ENCODE measurements at places on chromosomes 2 and 18. TPM values are rescaled to one million over a fixed set of nuclear protein-coding genes. Genes with fewer than 3 reads are reported as not detected.

CPS1 gene
- 8.2 TPM for total RNA-seq

- no peak for DNase-seq
Observed at GRCh38 chr2:109247340-109247739, 118.3 kb downstream of the SH3RF3 start.

DNA sequence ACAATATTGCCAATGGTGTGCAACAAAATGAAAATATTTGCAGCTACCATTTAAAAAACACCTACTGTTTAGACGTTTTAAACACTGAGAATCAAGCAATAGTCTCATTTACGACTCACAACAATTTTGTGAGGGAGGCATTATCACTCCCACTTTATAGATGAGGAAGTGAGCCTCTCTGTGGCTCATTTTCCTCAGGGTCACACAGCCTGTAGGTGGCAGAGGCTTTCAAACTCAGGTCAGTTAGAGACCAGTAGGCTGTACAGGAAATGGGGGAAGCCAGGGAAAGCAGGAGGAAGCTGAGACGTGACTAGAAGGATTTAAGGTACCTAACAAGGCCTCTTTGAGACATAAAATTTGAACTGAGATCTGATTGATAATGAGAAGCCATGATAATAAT lies 95.0 kb upstream of the ZNF521 start:
- DNase-seq: no peak

GRCh38 chr18:76486574-76486973 lies 8.5 kb downstream of the ZNF516 start:
- no peak for DNase-seq

ARHGEF4 gene
- 50.7 TPM for total RNA-seq

LHCGR gene
- total RNA-seq: 10.5 TPM

DNA sequence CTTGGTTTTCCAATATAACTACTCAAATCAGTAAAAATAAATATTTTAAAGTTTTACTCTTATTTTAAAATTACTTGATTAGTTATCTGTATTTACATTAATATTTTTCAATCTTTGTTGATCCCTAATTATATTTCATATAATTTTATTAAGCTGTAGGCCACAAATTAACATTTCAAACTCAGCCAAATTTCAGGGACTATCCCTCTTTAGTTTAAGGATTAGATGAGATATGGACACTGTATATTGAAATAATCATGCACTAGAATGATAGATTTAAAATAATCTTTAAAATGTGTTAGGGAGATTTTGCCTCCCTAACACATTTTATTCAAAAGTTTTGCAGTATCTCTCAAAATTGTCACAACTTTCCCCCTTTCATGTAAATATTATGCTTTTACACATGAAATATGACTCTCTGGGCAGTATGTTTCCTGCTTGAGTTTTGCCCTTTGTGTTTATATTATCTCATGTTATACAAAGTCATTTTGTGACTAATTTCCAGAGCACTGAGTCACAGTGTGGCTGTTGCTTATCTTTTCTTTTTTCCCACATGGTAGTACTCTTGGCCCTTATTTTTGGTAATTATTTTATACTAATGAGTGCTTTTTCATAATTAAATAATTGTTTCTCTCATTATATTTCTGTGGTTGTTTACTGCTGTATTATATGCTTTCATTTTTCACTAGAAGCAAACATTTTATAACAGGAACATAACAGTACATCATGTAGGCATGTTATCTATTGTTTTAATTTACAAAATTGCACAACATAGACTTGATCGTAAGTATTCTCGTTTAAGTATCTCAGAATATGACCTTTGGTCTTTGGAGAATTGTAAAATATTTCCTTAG lies 1.2 kb downstream of the TFPI start:
- no peak for DNase-seq

HOXD8 gene
- 19.5 TPM for total RNA-seq

- no peak for DNase-seq
Observed at GRCh38 chr18:44678725-44679055, 2.0 kb upstream of the SETBP1 start.

PCARE gene
- total RNA-seq: 0.22 TPM

VWC2L gene
- total RNA-seq: not detected

DNA sequence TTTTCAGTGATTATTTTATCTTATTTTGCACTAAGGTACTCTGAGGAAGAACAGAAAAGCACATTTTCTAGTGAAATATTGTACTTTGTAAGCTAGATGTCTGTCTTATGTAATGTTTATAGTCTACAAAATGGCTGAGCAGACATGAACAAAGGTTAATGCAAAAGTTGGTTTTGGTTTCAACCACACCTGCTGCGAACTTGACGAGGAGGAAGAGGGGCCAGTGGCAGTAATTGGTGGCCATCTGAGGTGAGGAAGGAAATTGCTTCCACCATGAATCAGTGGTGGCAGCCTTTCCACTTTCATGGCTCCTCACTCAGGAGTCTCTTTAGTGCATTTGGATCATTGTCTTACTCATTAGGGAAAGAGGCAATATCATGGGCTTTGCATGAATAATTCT lies 894.2 kb downstream of the CNTNAP5 start:
- DNase-seq: no peak

DNA sequence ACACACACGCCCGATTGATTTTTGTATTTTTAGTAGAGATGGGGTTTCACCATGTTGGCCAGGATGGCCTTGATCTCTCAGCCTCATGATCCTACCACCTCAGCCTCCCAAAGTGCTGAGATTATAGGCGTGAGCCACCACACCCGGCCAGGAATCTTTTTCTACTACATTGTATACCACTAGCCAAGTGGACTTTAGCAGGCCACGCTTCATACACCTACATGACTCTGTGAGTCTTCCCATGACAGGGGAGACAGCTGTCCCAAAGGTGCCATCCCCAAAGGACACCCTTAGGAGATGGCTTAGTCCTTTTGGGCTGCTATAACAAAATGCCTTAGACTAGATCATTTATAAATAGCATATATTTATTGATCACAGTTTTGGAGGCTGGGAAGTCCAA lies 32.8 kb downstream of the ERMN start:
- no peak for DNase-seq

GRCh38 chr18:24342347-24342746 lies 55.3 kb downstream of the OSBPL1A start:
- no peak for DNase-seq

- no peak for DNase-seq
Observed at GRCh38 chr2:45001869-45002385, 7.3 kb downstream of the SIX2 start.

GRCh38 chr2:157363612-157364101 lies 38.0 kb upstream of the ERMN start:
- DNase-seq: no peak

DNA sequence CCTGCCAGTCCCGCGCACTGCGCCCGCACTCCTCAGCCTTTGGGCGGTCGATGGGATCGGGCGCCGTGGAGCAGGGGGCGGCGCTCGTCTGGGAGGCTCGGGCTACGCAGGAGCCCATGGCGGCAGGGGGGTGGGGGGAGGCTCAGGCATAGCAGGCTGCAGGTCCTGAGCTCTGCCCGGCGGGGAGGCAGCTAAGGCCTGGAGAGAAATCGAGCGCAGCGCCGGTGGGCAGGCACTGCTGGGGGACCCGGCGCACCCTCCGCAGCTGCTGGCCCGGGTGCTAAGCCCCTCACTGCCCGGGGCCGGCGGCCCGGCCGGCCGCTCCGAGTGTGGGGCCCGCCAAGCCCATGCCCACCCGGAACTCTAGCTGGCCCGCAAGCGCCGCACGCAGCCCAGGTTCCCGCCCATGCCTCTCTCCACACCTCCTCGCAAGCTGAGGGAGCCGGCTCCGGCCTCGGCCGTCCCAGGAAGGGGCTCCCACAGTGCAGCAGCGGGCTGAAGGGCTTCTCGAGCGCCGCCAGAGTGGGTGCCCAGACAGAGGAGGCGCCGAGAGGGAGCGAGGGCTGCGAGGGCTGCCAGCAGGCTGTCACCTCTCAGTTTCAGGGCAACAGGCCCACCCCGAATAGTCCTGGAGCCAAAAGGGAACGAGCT lies 74.1 kb downstream of the PSMG2 start:
- DNase-seq: no peak

RFX8 gene
- total RNA-seq: 1.4 TPM

RNF152 gene
- 12.3 TPM for total RNA-seq

DNA sequence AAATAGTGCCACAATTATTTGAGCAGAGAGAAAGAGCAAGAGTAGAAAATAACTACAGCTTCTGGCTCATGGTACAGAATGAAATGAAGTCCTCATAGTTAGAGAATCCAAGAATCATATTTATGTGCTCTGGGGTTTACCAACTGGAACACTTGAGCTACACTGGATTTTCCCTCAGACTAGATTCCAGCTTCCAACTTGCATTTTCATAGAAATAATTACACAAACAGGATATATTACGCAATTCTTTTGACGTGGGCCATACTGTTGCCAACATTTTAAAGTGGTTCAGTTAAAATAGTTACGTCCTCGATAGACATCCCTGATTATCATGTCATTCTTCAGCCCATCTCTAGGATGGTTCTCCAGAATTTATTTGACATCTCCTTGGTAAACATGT lies 129.2 kb downstream of the ETAA1 start:
- DNase-seq: no peak

DNA sequence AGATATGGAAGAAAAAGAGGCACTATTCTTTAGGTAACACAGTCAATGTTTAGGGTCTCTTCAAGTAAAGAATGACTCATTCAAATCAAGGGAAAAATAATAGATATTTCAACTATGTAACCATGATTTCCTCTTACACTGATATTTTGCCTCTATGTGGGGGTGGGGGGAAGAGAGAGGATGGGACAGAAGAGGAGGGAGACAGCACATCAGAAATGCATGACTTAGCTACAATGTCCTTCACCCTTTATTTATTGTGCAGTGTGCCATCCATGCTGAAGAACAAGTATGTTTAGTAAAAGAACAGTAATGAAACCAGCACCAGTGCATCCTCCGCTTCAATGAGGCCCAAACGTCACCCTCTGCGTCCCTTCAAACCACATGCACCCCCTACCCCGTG lies 204.8 kb downstream of the HDAC4 start:
- no peak for DNase-seq

GRCh38 chr2:186675380-186675779 lies 18.5 kb upstream of the FAM171B start:
- DNase-seq: no peak

- no peak for DNase-seq
Observed at GRCh38 chr2:40851661-40852060, 399.8 kb upstream of the SLC8A1 start.

DNA sequence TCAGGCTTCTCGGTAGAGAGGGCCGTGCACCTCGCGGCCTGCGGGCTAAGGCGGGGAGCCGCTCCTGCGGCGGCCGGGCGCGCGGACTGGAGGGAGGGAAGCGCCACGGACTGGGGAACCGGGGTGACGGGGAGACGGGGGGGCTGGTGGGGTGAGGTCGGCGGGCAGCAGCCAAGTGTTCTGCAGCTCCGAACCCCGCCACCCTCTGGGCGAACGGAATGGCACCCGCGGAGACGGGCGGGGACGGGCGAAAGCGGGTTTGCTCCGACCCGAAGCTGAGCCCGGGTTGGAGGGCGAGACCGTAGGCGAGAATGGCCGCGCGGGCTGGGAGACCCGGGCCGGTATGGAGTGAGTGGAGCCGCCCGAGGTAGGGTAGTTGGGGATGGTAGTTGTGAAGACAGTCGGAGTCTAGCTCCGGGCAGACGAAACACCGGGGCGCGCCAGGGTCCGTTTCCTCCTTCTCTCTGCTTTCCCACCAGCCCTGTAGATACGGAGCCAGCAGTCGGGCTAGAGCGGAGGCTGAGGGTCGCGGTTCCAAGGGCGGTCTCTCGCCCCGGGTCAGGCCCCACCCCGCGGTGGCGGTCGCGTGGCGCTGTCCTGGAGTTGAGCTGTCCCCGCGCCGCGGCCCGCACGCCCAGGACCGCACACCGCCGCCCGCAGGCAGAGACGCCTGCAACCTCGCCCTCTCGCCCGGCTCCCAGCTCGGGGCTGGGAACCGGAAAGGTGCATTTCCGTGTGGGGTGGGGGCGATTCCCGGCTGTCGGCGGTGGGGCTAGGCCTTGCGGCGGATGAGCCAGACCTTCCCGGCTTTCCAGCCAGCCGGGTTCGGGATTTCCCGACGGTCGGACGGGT lies 160.3 kb upstream of the SIX2 start:
- no peak for DNase-seq

GRCh38 chr18:2923464-2923863 lies 76.7 kb downstream of the EMILIN2 start:
- no peak for DNase-seq

DNA sequence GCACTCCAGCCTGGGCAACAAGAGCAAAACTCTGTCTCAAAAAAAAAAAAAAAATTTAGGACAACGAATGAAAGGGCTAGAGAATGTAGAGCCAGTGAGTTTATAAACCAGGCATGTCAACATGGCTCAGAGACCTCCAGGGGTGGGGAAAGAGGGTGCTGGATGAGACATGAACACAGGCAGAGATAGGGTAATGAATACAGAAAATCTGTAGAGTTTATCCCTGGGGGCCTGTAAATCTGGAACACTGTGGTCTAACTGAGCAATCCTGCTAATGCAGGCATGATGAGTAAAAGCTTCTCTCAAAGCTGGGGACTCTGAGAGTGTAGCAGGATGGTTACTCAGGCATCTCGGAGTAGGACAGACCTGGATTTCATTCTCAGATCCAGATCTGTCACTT lies 59.2 kb upstream of the IGFBP2 start:
- no peak for DNase-seq

RASGRP3 gene
- total RNA-seq: 5.4 TPM

GRCh38 chr18:37381554-37381953 lies 184.0 kb downstream of the CELF4 start:
- DNase-seq: no peak

BOLL gene
- total RNA-seq: not detected

GRCh38 chr2:76958749-76959148 lies 563.4 kb downstream of the LRRTM4 start:
- no peak for DNase-seq

DUSP28 gene
- total RNA-seq: 4.5 TPM

GRCh38 chr2:202023198-202023903 lies 10.3 kb upstream of the FZD7 start:
- no peak for DNase-seq

- no peak for DNase-seq
Observed at GRCh38 chr2:217709478-217710210, 293.2 kb downstream of the TNS1 start.

- DNase-seq: no peak
Observed at GRCh38 chr18:50113726-50114125, 81.2 kb downstream of the MYO5B start.

FOXI3 gene
- not detected for total RNA-seq

- no peak for DNase-seq
Observed at GRCh38 chr18:3625742-3626091, 175.7 kb downstream of the TGIF1 start.

VSNL1 gene
- 0.63 TPM for total RNA-seq

All from tibial nerve (tissue), 4 donors.